ENCODE measurements at places on chromosomes 6 and 20. TPM values are rescaled to one million over a fixed set of nuclear protein-coding genes. Genes with fewer than 3 reads are reported as not detected.

MLIP gene
- total RNA-seq: not detected

NHLRC1 gene
- total RNA-seq: 1.0 TPM

DEFB113 gene
- not detected for total RNA-seq

EPPIN gene
- total RNA-seq: not detected

IRF4 gene
- total RNA-seq: not detected

SGK2 gene
- total RNA-seq: not detected

ARFGEF3 gene
- 0.08 TPM for total RNA-seq

GPR6 gene
- total RNA-seq: not detected

CDSN gene
- 0.13 TPM for total RNA-seq

TRIM10 gene
- not detected for total RNA-seq

ADNP gene
- total RNA-seq: 22.6 TPM

MLN gene
- total RNA-seq: not detected

RAMACL gene
- total RNA-seq: 0.26 TPM

DPPA5 gene
- not detected for total RNA-seq

PDE10A gene
- 44.2 TPM for total RNA-seq

CD109 gene
- total RNA-seq: 34.9 TPM

UST gene
- total RNA-seq: 8.9 TPM

LSM14B gene
- 19.4 TPM for total RNA-seq

STX11 gene
- total RNA-seq: 2.6 TPM

NOTCH4 gene
- 3.2 TPM for total RNA-seq

DEFB118 gene
- not detected for total RNA-seq

ALDH5A1 gene
- 0.64 TPM for total RNA-seq

WFDC5 gene
- not detected for total RNA-seq

LHFPL5 gene
- not detected for total RNA-seq

TUBB1 gene
- not detected for total RNA-seq

CCN2 gene
- 135 TPM for total RNA-seq

RRAGD gene
- 0.16 TPM for total RNA-seq

GSTA4 gene
- 45.8 TPM for total RNA-seq

PROKR2 gene
- not detected for total RNA-seq

TTI1 gene
- total RNA-seq: 17.6 TPM

ECT2L gene
- not detected for total RNA-seq

SAMD5 gene
- 0.65 TPM for total RNA-seq

KCNQ5 gene
- total RNA-seq: 0.32 TPM

SFTA2 gene
- not detected for total RNA-seq

MAP3K5 gene
- total RNA-seq: 21.2 TPM

CD40 gene
- 7.3 TPM for total RNA-seq

RIMS1 gene
- total RNA-seq: 0.91 TPM

PTCRA gene
- total RNA-seq: not detected

MYT1 gene
- not detected for total RNA-seq

GSTA2 gene
- not detected for total RNA-seq

OGFRL1 gene
- total RNA-seq: 17.8 TPM

RNF114 gene
- total RNA-seq: 130 TPM

CST5 gene
- 0.13 TPM for total RNA-seq

TFAP2D gene
- not detected for total RNA-seq

TNXB gene
- 34.1 TPM for total RNA-seq

MYL9 gene
- total RNA-seq: 150 TPM

ENPP5 gene
- total RNA-seq: 1.0 TPM

C4A gene
- 0.52 TPM for total RNA-seq

HDGFL1 gene
- not detected for total RNA-seq

LST1 gene
- total RNA-seq: not detected

SLC17A9 gene
- total RNA-seq: 17.1 TPM

C20orf144 gene
- total RNA-seq: 0.08 TPM

PBOV1 gene
- not detected for total RNA-seq

CGA gene
- not detected for total RNA-seq

SEL1L2 gene
- not detected for total RNA-seq

ALDH8A1 gene
- 0.32 TPM for total RNA-seq

ULBP1 gene
- total RNA-seq: 0.88 TPM
